Endodermal cell (in vitro differentiated cells): ENCODE measurements at places on chromosomes 5 and 9.

- H3K36me3 ChIP-seq = no peaks in the 10 kb centered on the region
- no peaks in the 10 kb centered on the region for H3K27me3 ChIP-seq
- no peak for DNase-seq
- no peaks in the 10 kb centered on the region for H3K4me1 ChIP-seq
Observed at GRCh38 chr9:100933656-100934055, 94.9 kb upstream of the PLPPR1 start.

DNA sequence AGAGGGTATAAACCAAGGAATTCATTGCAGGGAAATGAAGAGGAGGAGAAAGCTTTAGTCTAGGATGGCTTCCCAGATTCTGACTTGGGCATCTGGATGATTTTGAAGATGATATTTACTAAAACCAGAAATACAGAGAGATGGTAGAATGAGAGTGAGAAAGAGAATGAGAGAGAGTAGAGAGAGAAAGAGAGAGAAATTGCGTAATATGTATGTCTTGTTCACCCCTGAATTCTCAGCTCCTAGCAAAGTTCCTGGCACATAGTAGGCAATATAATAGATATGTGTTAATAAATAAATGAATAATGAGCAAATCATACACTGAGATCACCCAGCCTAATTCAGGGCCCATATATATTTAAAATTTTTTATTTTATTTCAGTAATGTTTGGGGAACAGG, 1089.5 kb upstream of the DMAC1 start:
- no peak for DNase-seq
- no peaks in the 10 kb centered on the region for H3K27me3 ChIP-seq
- no peak overlapping the region for H3K27ac ChIP-seq
- no peaks in the 10 kb centered on the region for H3K36me3 ChIP-seq
- H3K4me1 ChIP-seq = no peaks in the 10 kb centered on the region

DNA sequence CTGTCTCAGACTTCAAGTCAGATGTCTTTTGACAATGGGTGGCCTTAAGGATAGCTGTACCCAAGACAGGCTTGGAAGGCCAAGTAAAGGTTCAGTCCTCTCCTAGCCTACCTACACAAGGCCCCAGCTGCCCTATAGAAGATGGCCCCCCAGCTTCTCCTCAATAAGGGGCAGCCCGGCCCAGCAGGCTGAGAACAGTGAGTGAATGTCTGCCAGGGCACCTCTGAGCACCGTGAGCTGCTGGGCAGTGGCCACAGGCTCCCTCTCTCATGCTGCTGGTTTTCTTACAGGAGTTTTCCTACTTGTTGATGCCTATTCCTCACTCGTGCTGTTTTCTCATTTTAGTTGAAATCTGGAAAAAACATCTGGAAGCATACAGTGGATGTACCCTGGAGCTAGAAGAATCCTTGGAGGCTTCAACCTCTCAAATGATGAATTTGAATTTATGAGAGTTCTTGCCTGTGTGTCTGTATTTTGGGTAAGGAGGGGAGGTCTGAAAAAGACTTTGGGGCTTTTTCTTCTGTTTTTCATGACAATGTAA, 40.1 kb downstream of the SECISBP2 start:
- no peaks in the 10 kb centered on the region for H3K27me3 ChIP-seq
- H3K27ac ChIP-seq = no peak overlapping the region
- H3K4me3 ChIP-seq = no peak overlapping the region
- no peak for DNase-seq
- peaks cover 64% of the 10 kb centered on the region for H3K36me3 ChIP-seq

- no peaks in the 10 kb centered on the region for H3K36me3 ChIP-seq
- H3K4me3 ChIP-seq = no peak overlapping the region
- peaks cover 8% of the 10 kb centered on the region for H3K4me1 ChIP-seq
- peak; percentile 85 for DNase-seq
Observed at GRCh38 chr5:122500245-122501088, 188.4 kb downstream of the SNCAIP start.

GRCh38 chr5:124544366-124545055, 201.9 kb downstream of the ZNF608 start:
- DNase-seq = no peak
- H3K36me3 ChIP-seq = no peaks in the 10 kb centered on the region
- no peak overlapping the region for H3K4me3 ChIP-seq
- H3K4me1 ChIP-seq = peaks cover 7% of the 10 kb centered on the region
- H3K27me3 ChIP-seq = no peaks in the 10 kb centered on the region
- no peak overlapping the region for H3K27ac ChIP-seq

DNA sequence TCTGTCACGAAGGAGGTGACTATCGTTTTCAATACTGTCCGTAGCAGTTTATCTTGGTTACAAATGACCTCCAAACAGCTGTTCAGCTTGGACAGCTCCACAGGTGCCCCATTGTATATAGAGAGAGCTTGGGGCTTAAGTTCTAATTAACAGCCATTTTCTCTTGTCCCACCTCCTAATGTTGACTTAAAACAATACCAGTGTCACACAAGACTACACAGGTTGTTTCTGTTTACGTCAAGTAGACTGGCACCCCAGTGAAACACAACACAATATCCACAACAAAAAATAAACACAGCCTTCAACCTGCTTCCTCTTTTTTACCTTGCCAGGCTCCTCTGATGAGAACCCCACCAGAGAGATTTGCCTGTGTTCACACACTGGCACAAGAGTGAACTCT, 39.8 kb upstream of the TLE1 start:
- H3K4me3 ChIP-seq = no peak overlapping the region
- H3K36me3 ChIP-seq = no peaks in the 10 kb centered on the region
- H3K27ac ChIP-seq = no peak overlapping the region
- peaks cover 7% of the 10 kb centered on the region for H3K4me1 ChIP-seq

DNA sequence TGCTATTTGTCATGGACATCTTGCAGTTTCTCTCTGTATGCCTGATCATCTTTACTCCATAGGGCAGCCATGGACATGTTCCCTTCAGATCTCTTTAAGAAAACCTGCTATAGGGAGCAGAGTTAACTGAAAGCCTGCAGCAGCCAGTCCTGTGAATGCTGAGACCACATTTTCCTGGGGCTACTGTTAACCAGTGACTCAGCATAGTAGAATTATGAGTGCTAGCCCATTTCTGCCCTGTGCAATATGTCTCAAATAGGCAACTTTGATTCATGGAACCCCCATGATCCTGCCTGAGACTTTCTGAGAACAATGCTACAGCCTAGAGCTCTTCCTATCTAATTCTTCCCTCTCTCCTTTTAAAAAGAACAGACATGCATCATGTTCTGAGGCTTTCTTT, 624.2 kb downstream of the CHSY3 start:
- no peak overlapping the region for H3K27ac ChIP-seq
- no peak for DNase-seq
- no peak overlapping the region for H3K4me3 ChIP-seq
- H3K27me3 ChIP-seq = no peaks in the 10 kb centered on the region

- no peaks in the 10 kb centered on the region for H3K27me3 ChIP-seq
- DNase-seq = no peak
Observed at GRCh38 chr9:70613024-70613768, 198.7 kb upstream of the KLF9 start.

DNA sequence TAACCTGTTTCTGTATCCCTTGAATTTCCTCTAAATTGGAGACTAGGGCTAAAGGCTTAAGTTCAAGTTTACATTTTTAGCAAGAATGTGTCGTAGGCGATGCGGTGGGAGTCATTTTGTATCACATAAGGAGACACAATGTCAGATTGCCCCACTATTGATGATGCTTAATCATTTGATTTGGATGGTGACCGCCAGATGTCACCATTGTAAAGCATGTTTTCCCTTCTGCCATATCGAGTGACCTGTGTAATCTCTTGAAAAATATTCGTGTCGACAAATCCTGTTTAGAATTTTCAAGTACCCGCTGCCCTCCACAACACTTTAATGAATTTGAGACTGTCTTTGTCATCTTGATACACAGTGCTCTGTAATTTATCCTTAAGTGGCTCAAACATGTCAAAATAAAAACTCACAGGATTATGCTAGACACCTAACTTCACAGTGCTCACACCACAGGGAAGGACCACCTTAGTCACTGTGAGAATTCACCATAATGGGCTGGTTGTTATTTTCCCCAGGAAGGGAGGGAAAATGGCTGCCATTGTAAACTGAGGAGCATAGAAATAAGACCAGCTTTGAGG, 34.5 kb upstream of the SLC46A2 start:
- H3K36me3 ChIP-seq = no peaks in the 10 kb centered on the region
- H3K4me1 ChIP-seq = no peaks in the 10 kb centered on the region
- H3K4me3 ChIP-seq = no peak overlapping the region

DNA sequence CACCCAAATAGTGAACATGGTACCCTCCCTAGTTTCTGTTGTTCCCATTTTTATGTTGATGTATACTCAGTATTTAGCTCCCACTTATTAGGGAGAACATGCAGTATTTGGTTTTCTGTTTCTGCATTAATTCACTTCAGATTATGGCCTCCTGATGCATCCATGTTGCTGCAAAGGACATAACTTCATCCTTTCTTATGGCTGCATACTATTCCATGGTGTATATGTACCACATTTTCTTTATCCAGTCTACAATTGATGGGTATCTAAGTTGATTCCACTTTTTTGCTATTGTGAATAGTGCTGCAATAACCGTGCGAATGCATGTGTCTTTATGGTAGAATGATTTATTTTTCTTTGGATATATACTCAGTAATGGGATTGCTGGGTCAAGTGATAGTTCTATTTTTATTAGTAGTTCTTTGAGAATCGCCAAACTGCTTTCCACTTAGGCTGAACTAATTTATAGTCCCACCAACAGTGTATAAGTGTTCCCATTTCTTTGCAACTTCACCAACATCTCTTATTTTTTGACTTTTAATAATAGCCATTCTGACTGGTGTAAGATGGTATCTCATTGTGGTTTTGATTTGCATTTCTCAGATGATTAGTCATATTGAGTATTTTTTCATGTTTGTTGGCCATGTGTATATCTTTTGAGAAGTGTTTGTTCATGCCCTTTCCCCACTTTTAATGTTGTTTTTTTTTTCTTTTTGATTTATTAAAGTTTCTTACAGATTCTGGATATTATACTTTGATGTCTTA, 79.6 kb downstream of the SMIM15 start:
- DNase-seq = no peak
- H3K36me3 ChIP-seq = no peaks in the 10 kb centered on the region

- no peaks in the 10 kb centered on the region for H3K36me3 ChIP-seq
- H3K27ac ChIP-seq = no peak overlapping the region
- no peak for DNase-seq
Observed at GRCh38 chr5:129630101-129630500, 117.8 kb upstream of the MINAR2 start.

- no peak overlapping the region for H3K4me3 ChIP-seq
- no peaks in the 10 kb centered on the region for H3K36me3 ChIP-seq
- no peaks in the 10 kb centered on the region for H3K27me3 ChIP-seq
- H3K4me1 ChIP-seq = no peaks in the 10 kb centered on the region
- H3K27ac ChIP-seq = no peak overlapping the region
- no peak for DNase-seq
Observed at GRCh38 chr5:87136096-87136495, 131.6 kb upstream of the RASA1 start.

DNA sequence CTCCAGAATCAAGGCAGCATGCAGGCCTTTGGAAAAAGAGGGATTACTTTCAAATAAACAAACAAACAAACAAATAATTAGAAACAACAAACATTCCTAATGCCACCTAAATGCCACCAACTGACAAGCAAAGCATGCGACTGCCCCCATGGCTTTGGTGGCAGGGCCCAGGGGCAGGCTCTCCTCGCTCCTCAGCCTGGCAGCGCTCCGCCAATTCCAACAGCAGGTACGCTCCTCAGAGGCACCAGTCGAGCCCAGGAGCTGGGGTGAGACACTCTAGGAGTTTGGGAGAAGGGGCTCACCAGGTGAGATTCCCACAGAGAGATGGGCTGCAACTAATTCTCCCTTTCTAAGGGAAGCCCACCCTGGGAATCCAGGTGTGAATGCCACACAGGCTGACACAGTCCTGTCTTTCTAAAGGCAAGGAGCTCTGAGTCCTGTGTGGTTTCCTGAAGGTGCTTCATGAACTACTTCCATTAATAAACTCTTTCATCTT, 27.8 kb downstream of the CSF2 start:
- H3K27ac ChIP-seq = no peak overlapping the region
- no peaks in the 10 kb centered on the region for H3K36me3 ChIP-seq
- DNase-seq = peak; percentile 9
- H3K4me3 ChIP-seq = no peak overlapping the region
- H3K4me1 ChIP-seq = no peaks in the 10 kb centered on the region
- peaks cover 13% of the 10 kb centered on the region for H3K27me3 ChIP-seq

DNA sequence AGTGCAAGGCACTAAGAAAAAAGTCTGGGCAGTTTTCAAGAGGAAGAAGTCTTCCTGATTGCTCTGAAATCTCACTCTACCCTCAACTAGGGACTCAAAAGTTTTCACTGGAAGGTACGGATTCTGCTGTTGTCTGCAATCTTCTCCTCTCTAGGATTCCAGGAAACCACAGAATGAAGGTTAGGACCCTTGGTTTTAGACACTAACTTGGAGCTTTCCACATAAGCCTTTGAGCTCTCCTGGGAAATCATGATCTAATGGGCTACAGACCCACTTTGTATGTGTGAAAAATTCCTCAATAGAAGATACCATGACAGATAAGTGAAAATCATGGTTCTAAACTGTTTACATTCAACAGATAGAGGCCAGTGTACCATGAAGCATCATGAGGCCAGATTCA, 265.1 kb downstream of the PSAT1 start:
- no peak for DNase-seq
- H3K36me3 ChIP-seq = no peaks in the 10 kb centered on the region
- no peak overlapping the region for H3K27ac ChIP-seq
- no peak overlapping the region for H3K4me3 ChIP-seq
- H3K27me3 ChIP-seq = no peaks in the 10 kb centered on the region
- no peaks in the 10 kb centered on the region for H3K4me1 ChIP-seq

GRCh38 chr5:155839251-155840037, 487.5 kb upstream of the SGCD start:
- H3K27me3 ChIP-seq = no peaks in the 10 kb centered on the region
- H3K4me1 ChIP-seq = no peaks in the 10 kb centered on the region
- H3K27ac ChIP-seq = no peak overlapping the region
- no peaks in the 10 kb centered on the region for H3K36me3 ChIP-seq
- H3K4me3 ChIP-seq = no peak overlapping the region

DNA sequence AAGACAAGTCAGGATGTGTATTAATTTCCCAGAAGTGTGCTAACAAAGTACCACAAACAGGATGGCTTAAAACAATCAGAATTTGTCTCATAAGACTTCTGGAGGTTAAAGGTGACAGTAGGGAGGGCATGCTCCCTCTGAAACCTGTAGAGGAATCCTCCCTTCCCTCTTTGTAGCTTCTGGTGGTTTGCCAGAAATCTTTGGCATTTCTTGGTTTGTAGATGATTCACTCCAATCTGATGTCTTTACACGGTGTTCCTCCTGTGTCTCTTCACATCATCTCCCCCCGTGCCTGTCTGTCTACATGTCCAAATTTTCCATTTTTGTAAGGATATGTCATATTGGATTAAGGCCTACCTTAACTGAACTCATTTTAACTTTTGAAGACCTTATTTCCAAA, 471.5 kb downstream of the ZNF608 start:
- H3K4me1 ChIP-seq = no peaks in the 10 kb centered on the region
- no peaks in the 10 kb centered on the region for H3K27me3 ChIP-seq
- H3K36me3 ChIP-seq = no peaks in the 10 kb centered on the region
